NCI-H524 (cell line): ENCODE measurements at places on chromosomes 3 and 15.
A peak's percentile ranks its signal among the peaks of the same experiment; 100 is the strongest.

- no peak for DNase-seq
Measured at GRCh38 chr3:56796202-56796601, 5.5 kb downstream of the ARHGEF3 start.

GRCh38 chr3:10625323-10625722, 119.9 kb upstream of the ATP2B2 start:
- no peak for DNase-seq

DNA sequence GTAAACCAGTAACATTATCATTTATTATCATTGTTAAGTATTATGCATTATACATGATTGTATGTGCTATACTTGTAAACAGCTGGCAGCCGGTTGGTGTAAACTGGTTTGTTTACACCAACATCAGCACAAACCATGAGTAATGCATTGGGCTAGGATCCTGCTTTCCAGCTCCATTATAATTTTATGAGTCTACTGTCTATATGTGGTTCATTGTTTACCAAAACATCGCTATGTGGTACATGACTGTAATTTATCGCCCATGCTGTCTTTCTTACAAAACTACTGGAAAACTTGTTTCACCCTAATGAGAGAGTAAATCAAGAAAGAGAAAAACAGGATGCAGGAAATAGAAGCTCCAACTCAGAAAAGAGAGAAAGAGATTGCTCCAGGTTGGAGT, 224.8 kb upstream of the CBLB start:
- DNase-seq, result no peak

DNA sequence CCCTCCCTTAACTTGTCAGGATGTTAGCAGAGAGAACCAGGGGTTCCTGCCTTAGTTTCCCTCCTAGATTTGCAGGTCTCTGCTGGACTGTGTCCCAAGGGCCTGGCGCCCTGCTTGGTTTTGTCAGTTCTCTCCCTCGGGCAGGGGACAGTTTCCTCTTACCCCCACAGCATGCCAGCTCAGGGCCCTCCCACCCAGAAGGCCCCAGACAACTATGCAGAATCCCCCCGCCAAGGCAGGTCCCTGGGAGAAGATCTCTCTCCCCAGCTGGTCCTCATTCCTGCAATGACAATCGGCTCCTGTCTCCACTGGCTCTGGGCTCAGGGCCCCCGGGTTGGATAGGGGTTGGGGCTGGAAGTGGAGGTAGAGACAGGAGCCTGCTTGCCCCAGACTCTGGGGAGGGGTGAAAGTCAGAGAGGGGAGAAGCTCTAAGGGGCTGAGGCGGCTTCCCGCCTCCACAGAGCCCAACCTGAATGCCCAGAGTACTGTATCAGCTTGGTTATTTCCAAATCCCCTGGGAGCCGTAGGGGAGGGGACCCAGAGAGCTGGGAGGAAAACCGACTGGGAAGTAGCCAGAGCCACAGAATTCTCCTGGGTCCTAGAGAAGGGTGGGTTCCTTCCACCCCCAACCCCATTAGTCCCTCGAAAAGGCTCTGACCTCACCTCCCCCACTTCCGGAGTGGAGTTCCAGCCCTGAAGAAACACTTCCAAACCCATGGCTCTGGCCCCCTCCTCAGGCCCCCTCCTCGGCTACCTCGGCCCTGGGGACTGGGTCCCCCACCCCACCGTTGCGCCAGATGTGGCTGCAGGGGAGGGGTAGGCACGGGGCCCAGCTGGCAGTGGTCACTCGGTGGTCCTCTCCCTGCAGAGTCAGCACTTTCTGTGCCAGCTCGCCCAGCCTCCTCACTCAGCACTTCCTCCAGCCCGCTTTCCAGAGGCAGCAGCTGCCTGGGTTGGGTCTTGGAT, 3.8 kb upstream of the LOXL1 start:
- DNase-seq, result peak; percentile 94

GRCh38 chr3:87218560-87218959, 8.5 kb upstream of the CHMP2B start:
- DNase-seq, result no peak

DNA sequence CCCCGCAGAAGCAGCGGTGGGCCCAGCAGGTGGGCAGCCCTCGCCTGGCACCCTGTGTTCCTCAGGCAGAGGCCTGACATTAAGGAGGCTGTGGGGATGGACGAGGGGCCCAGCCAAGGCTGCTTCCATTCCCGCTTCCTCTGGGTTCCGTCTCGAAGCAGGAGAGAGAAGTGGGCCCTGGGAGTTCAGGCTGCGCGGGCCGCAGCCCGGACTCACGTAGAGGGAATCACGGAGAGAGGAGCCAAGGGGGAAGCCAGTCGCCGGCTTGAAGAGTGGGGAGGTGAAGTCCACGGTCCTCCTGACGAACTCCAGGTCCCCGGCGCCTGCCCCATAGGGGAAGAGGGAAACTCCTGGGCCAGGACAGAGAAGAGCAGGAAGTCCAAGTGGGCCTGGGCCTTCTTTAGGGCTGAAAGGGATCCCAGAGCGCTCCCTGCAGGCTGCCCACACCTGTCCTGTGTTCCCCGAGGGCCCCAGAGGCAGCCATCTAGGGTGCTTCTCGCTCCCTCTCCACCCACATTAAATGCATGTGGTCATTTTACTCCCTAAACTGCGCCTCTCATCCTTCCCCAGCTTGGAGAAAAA, 37.7 kb downstream of the MUC4 start:
- DNase-seq, result no peak

DNA sequence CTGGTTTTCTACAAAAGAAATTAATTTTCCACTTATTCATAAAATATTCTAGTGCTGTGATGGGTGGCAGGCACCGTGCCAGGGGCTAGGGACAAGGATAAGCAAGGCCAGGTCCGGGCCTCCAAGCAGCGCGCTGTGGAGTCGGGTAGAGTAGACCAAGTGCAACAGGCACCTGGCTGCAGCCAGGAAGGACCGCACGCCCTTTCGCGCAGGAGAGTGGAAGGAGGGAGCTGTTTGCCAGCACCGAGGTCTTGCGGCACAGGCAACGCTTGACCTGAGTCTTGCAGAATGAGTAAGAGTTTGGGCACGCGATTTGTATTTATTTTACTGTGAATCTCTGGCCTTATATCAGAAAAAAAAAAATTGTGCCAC, at the start of gene CASR:
Gene CASR, plus strand, starts transcription at position 148 of the 372 bp plus-strand sequence. CDS start 70,522 bp downstream, outside the sequence.
- no peak for DNase-seq

DNA sequence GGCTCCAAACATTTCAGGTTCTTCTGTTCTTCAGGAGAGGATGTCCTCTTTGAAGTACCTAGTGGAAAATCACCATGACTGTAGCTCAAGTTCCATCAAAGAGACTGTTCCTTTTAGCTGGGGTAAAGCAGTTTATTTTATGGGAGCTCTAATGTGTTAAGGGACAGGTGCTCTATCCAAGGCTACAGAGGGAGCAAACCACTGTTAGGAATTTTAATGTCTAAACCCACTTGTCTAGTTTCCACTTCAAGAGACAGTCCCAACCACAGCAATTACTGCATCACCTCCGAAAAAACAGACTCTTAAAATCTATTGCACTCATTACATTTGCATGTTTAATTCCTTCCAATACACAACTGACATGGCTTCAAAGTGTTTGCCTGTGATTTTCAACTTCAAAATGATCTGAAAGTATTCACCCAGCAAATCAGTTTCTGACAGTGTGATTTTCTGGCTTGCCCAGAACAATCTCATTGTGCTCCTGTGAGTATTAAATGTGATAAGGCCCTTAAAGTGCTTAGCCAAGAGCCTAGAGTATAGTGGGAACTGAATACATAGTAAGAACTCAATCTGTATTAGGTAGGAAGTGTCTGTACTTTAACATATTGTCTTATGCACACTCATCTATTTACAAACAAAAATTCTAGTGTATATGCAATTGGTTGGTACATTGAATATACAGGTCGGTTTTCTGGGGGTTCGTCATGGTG, 266.5 kb upstream of the CCDC54 start:
- DNase-seq, result no peak

- DNase-seq, result peak; percentile 58
Measured at GRCh38 chr3:119642746-119643473, 17.5 kb downstream of the POPDC2 start.

DNA sequence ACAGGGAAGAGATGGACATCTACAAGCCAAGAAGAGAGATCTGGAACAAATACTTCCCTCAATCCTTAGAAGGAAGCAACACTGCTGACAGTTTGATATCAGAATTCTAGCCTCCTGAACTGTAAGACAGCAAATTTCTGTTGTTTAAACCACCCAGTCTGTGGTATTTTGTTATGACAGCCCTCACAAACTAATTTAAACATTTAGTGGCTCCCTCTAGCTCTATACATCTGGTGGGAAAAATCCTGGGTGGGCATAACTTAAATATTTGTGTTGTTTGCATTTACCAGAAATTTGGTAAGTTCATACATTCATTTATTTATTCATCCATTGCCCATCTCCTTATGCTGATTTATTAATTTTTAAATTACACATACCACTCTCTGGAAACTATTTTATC, 62.5 kb upstream of the GSK3B start:
- DNase-seq, result no peak

DNA sequence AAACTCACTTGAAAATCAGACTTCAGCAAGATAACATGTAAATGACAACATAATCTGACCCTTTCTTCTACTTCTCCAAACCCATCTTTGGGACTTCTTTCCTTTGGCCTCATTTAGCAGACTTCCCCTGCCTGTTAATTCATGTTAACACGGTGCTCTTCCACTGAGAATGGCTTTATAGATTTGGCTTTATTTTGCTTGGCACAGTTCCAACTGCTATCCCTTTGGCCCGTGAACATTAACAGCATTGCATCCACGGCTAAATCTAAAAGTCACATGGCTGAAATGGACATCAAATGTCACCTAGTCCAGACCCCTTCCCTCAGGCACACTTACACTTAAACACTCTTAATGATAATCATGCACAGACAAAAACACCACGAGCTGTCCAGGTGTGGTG, 3.8 kb downstream of the ZMAT3 start:
- no peak for DNase-seq

GRCh38 chr3:26353097-26353496, 269.5 kb upstream of the LRRC3B start:
- DNase-seq, result no peak

DNA sequence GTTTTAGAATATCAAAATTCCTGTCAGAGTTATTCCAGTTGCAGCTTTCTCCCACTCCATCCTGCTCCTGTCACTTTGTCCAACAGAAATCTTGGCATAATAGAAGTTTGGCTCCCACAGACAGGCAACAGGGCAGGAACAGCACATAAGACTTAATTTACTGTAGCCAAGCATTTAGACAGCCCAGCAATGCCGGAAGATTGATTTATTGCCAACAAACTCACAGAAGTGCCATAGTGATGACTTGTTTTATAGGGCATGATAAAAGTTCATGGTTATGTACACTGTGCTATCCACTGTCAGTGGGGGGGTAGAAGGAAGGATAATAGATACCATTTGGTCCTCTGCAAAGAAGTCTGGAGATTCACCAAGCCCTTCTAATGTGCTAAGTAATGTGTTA, 98.3 kb upstream of the CBLB start:
- DNase-seq, result no peak

DNA sequence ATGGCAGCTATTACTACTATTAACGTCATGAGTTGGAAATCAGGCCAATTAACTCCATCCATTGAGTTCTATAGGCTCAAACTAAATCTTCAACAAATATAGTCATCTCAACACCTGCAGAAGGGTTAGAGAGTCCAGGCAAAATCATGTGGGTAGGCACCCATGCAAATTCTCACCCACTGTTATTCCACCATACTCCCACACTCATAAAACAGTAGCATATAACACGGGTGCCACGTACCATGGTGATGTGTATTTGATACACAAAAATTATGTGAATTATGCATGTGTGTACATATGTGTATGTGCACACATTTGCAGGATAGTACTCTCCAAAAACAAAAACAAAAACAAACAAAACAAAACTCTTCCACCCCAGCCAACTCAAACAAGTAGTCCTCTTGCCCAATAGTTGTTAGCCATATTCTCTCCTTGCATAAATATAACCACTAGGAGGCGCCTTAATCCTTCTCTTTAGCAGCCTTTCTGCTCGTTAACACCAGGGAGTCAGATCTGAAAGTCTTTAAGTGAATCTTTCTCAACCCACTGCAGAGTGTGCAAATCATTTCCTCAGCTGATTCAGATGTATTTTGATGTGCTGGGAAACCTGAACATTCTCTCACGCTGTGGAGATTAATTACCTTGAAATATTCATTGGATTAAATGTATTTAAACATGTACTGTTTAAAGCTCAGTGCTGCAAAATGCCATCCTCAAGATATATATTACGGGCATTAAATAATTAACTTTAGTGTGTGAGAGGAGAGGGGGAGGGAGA, 38.0 kb upstream of the COPB2 start:
- DNase-seq, result peak; percentile 84

DNA sequence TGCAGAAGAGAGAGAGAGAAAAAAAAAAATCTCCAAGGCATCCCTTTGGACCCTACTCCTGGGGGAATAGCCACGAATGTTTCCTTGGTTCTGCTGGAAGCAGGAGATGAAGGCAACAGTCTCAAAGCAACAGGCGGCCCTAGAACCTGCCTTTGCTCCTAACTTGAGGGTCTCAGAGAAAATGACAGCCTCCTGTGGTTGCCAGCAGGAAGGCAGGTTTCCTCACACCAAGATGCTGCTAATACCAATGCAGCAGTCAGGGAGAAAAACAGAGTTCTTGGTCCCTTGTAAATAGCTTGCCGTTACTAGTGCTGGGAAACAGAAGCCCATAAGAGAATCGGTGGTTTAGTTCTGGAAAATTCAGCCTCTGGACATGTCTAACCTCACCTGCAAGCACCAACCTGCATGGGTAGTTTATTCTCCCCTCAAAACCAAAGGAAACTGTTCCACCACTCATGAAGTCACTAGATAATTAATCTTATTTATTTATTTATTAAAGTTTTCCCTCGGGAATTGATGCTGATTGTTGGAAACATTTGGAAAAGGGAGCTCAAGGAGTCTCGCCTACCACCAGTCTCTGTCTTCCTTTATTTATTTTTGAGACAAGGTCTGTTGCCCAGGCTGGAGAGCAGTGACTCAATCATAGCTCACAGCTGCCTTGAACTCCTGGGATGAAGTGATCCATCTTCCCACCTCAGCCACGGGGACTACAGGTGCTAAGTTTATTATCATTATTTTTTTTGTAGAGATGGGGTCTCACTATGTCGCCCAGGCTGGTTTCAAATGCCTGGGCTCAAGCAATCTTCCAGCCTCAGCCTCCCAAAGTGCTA, 883 bp upstream of the FRMD4B start:
- DNase-seq, result no peak

DNA sequence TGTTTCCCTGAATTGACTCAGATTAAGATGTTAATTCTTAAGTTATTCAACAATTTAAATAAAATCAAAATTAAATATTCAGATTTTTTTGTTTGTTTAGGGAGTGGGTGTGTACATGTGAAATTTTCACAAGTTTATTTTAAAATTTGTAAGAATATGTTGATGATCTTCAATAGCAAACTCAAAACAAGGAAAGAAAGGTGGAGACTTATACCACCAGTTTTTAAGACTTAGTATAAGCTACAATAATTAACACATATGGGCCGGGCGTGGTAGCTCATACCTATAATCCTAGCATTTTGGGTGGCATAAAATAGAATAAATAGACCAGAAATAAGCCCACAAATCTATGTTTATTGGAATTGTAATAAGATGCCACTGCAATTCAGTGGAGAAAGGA, 1084.5 kb downstream of the ROBO1 start:
- no peak for DNase-seq

GRCh38 chr15:71332431-71333004, 217.2 kb downstream of the THSD4 start:
- DNase-seq, result no peak

GRCh38 chr3:147962408-147963164, 553.4 kb downstream of the ZIC1 start:
- DNase-seq, result no peak
